Osteocyte (in vitro differentiated cells): ENCODE measurements at places on chromosomes 4 and X. TPM values are rescaled to one million over a fixed set of nuclear protein-coding genes. Genes with fewer than 3 reads are reported as not detected.
A peak's percentile ranks its signal among the peaks of the same experiment; 100 is the strongest.

MAPK10 gene
- total RNA-seq = 16.2 and 19.2 TPM in 2 replicates

SPARCL1 gene
- total RNA-seq = 4.0 TPM in 2 replicates

PDZD11 gene
- total RNA-seq = 46.9 and 50.6 TPM in 2 replicates

KDR gene
- 0.18 and 0.24 TPM in 2 replicates for total RNA-seq

ASB12 gene
- not detected in 2 replicates for total RNA-seq

CDKL2 gene
- total RNA-seq = 2.3 and 5.0 TPM in 2 replicates

PRRG3 gene
- not detected in 2 replicates for total RNA-seq

TKTL1 gene
- total RNA-seq = not detected in 2 replicates

ETDC gene
- not detected in 2 replicates for total RNA-seq

SPANXN5 gene
- total RNA-seq = not detected in 2 replicates

DNA sequence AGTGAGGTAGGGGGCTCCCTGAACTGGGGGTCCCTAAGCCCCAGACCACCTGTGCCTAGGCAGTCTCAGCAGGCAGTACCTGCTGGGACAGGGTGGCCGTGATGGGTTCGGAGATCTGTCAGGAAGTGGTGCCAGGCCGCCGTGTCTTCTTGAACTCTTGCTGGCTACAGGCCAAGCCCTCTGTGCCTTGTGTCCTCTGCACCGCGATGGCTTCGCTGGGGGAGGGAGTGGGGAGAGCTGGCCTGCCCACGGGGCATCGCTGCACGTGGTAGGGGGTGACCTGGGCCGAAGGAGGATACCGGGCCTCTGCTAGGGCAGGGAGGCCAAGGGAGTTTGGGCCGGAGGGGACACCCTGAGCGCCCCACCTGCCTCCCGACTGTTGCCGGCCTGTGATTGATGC is 96.7 kb upstream of the NKX1-1 start:
- DNase-seq = peak; percentile 83

DNA sequence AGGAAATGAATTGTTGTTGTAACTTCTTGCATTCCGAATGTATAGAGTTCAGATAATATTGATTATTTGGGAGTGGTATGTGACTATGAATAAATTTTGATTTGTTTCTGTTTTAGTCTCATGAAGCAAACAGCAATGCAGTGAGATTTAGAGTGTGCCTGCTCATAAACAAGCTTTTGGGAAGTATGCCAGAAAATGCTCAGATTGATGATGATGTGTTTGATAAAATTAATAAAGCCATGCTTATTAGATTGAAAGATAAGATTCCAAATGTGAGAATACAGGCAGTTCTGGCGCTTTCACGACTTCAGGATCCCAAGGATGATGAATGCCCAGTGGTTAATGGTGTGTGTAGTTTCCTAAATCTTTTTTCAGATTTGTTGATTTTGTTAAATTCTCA is 2.0 kb downstream of the NCAPG start:
- no peak for DNase-seq

- no peak for DNase-seq
Measured at GRCh38 chr4:20137176-20137575, 114.5 kb upstream of the SLIT2 start.

GRCh38 chr4:1008840-1009541 is 2.4 kb upstream of the FGFRL1 start:
- no peak for DNase-seq

DNA sequence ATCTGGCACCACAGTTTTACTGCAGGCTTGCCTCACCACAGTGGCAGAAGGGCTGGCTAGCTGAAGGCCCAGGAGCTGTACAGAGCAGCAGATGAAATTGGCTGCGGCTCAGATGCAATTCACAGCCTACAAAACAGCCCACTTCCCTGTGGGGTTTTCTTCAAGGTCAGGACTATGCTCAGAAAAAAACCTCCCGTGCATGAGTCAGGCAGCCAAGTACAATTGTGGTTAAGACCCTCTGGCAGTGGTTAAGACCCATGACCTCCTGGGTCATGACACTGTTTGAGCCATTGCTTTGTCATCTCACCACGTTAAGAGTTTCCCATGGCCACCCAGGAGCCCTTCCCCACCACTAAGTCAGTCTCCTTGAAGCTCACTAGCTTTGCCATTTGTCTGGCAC is 276.3 kb downstream of the HNRNPD start:
- no peak for DNase-seq

DNA sequence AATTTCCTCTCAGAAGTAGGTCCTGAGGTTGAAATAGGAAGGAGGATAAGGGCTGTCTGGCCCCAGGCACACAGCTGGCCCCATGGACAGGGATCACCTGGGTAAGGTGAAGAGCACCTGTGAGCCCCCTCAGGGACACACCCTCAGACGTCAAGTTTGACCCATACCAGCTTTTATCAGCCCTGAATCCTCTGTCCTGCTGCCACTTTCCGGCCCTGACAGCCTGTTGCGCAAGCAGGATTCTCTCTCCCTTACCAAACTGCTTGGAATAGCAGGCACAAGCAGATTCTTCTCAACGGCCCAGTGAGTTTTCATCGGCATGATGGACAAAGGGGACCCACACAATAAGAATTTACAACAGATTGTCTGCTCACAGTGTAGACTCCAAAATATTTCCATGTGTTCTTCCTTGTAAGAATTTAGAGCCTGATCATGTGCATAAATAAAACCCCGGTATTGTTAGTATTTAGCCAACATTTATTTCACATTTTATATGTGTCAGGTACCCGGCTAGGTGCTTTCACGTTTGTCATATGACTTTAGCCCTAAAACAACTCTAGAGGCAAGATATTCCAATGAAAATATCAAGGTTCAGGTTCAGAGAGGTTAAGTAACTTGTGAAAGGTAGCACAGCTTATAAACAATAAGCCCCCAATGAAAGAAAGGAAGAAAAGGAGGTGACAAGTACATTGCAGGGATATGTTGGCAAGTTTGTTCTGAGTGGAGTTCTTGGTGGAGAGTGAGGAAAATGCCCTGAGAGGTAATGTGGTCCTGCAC is 107.2 kb upstream of the KIT start:
- no peak for DNase-seq

- no peak for DNase-seq
Measured at GRCh38 chrX:70013466-70014381, 36.0 kb downstream of the AWAT2 start.

- no peak for DNase-seq
Measured at GRCh38 chr4:15983610-15984009, 20.6 kb upstream of the FGFBP2 start.

GRCh38 chrX:86133761-86134160 is 14.5 kb upstream of the DACH2 start:
- DNase-seq = no peak

DNA sequence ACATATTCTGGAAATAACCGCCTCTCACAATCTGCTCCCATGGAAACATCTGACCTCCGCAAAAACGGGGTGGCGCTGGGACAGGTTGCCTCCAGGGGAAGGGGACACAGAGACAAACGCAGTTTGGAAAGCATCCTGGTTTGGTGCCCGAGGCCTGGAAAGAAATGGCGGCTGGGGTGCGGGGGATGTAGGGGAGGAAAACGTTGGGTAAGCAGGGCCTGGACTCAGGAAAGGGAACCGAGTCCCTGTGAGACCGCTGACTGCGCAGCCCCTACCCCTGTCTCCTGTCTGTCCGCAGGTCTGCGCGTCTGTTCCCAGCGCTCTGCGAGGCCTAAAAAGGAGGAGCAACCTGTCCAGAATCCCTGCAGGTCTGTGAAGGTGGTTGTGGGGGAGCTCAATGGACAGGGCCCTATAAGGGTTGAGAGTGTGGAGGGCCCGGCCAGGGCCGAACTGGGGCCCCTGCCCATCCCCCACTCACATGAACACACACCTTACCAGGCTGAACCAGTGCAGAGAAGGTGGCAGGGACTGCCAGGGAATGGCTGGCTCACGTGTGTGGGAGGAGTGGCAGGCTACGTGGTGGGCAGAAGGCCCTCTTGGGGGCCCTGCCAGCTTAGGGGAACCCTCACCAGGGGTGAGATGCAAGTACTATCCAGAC is 672 bp downstream of the TCEAL3 start:
- no peak for DNase-seq

DNA sequence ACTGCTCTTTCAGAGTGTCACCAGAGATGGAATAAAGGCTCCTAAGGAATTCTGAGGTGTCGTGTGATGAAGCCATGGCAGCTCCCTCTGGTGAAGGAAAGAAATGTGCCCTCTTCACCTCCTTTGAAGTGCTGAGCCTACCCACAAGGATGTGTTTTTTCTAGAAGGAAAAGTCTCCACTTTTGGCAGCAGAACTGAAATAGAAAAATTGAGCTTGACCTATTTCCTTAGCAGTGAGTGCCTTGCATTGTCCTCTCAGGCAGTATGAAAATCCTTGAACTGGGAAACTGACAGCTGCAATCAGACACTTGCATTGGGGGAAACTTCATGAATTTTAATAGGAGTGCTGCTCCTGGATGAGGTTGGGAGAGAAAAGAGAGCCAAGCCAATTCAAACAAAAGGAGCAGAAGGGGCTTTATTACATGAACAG is 95.2 kb downstream of the DCLK2 start:
- no peak for DNase-seq

DNA sequence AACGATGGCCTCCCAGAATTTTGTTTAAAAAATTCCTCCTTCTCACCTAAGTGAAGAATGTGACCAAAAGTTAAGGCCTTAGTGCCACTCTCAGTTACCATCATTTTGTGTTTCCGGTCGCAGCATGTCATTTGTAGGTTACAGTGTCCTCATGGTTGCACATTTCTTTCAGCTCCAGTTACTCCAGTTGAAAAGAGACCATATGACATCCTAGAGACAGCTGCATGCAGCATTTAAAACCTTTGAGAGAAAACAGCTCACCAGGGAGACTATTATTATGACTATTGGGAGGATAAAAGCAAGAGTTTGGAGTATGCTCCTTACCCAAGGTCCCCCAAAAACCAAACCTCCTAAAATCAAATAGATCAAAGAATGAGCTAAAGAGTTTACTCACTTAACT is 45.8 kb downstream of the MGARP start:
- DNase-seq = no peak

- DNase-seq = no peak
Measured at GRCh38 chr4:48356355-48356754, 15.0 kb downstream of the SLAIN2 start.

GRCh38 chrX:136203951-136204350 is 47.2 kb downstream of the MAP7D3 start:
- no peak for DNase-seq

DNA sequence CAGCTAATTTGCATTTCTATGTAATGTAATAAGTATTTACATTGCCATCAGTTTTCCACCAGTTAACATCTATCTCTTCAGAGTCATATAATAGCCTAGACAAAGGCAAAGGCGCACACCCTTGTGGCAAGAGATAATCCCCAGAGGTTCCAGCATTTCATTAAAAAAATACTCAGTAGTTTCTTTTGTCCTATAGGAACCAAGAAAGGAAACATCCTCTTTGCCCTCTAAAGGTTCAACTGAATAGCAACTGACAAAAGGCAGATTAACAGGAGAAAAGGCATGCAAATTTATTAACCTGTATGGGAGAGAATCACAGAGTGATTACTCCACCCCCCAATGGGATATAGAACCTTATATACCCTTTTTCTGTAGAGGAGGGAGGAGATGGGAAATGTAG is 48.4 kb downstream of the MAGEB17 start:
- DNase-seq = no peak

- no peak for DNase-seq
Measured at GRCh38 chr4:70741867-70742658, 20.3 kb downstream of the RUFY3 start.

GRCh38 chr4:86822136-86822535 is 27.0 kb downstream of the SLC10A6 start:
- no peak for DNase-seq

DNA sequence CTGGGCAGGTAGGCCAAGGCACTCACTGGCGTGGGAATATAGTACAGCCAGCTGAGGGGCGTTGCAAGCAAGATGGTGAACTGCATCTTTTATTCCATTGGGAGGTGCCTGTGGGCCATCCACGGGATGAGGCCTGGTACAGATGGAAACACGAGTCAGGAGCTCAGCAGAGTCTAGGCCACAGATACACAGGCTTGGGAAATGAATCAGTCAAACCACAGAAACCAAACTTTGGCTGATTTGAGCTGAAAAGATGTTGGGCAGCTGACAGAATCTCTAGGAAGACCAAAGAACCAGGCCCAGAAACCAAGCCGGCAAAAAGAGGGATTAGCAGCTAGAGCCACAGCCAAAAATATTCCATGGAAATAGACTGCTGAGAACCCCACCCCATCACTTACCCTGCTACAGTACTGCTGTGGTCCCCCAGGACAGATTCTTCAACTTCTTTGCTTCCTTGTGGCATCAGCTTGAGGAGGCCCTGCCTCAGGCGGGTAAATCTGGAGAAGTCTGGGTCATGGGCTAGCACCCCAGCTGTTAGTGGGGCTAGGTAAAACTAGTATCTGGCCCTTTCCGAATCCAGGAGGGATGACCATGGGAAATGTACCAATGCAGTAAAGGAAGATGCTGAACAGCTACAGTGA is 75.4 kb downstream of the TMEM131L start:
- DNase-seq = no peak

DNA sequence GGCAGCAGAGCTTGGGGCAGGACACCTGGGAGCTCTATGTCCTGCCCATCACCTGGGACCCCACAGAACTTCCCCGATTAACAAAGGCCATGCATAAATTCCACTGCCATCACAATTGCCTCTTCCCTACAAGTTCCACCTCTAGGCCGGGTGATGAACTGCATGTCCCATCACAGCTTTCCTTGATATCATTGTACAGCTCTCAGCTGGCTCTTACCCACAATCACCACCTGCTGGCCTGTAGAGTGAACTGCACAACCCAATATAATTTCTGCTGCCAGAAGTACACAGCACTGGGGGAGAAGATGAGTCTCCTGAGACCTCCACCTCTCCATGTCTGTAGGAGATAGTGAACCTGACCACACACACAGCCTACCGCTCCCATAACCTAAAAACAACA is 285.0 kb upstream of the AADAT start:
- no peak for DNase-seq

DNA sequence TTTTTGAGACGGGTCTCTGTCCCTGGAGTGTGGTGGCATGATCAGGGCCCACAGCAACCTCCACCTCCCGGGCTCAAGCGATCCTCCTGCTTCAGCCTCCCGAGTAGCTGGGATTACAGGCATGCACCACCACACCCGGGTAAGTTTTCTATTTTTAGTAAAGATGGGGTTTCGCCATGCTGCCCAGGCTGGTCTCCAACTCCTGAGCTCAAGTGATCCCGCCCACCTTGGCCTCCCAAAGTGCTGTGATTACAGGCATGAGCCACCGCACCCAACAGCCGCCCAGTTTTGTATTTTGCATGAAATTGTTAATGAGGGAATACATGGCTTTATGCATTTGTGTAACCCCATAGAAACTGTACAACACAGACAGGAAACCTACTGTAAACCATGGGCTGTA is 2.8 kb upstream of the ARHGAP4 start:
- no peak for DNase-seq

- DNase-seq = no peak
Measured at GRCh38 chr4:113020966-113021365, 28.5 kb upstream of the ANK2 start.

DNA sequence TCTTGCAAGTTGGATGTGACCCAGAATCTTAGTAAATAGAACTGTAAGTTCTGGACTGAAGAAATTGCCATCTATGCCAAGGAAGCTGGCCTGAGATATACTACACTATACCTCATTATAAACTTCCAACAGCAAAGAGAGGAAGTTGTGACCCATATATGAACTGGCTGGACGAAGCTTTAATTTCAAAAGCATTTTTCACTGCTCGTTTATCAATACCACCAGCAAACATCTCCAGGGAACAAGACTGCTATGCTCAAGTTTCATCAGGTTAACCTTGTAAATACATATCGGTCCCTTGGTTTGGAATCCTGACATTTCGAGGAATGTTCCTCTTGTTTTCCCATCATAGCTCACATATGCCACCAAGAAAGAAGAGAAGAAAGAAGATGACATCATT is 334.5 kb upstream of the IGFBP7 start:
- no peak for DNase-seq
